ENCODE measurements at places on chromosomes 2 and 18. TPM values are rescaled to one million over a fixed set of nuclear protein-coding genes. Genes with fewer than 3 reads are reported as not detected.

The LBX2 gene
- total RNA-seq: 1.9 TPM

The CFAP221 gene
- total RNA-seq: 42.4 TPM

The UGT1A8 gene
- total RNA-seq: not detected

The POU3F3 gene
- 0.23 TPM for total RNA-seq

The ANO7 gene
- 0.74 TPM for total RNA-seq

The PRKAG3 gene
- not detected for total RNA-seq

The DPP10 gene
- 0.34 TPM for total RNA-seq

The CFC1 gene
- total RNA-seq: not detected

The ASNSD1 gene
- total RNA-seq: 55.8 TPM

The CHN1 gene
- total RNA-seq: 15.2 TPM

The MAP4K3 gene
- total RNA-seq: 97.9 TPM

The CTLA4 gene
- total RNA-seq: 3.9 TPM

The IL36A gene
- not detected for total RNA-seq

The INO80D gene
- 24.2 TPM for total RNA-seq

The LNPK gene
- total RNA-seq: 27.6 TPM

The CYP27C1 gene
- total RNA-seq: 0.06 TPM

The AQP12B gene
- not detected for total RNA-seq

The SH3BP4 gene
- 36.5 TPM for total RNA-seq

The DYNAP gene
- total RNA-seq: not detected

The TAF1B gene
- 20.5 TPM for total RNA-seq

The ST6GAL2 gene
- total RNA-seq: 4.0 TPM

The SIX2 gene
- 0.46 TPM for total RNA-seq

The CCDC85A gene
- 10.5 TPM for total RNA-seq

The SERPINB13 gene
- total RNA-seq: not detected

The ZBTB7C gene
- total RNA-seq: 10.9 TPM

The CRYGC gene
- total RNA-seq: not detected

The CHMP1B gene
- total RNA-seq: 56.2 TPM

The SLC9A4 gene
- total RNA-seq: not detected

The XDH gene
- total RNA-seq: 1.5 TPM

The C2orf78 gene
- total RNA-seq: not detected

The GLI2 gene
- total RNA-seq: 5.8 TPM

The MOGAT1 gene
- not detected for total RNA-seq

The ANKRD30B gene
- not detected for total RNA-seq

The HSBP1L1 gene
- 37.9 TPM for total RNA-seq

The ATP6V1B1 gene
- 1.4 TPM for total RNA-seq

The RAD51AP2 gene
- total RNA-seq: not detected

The NT5C1B gene
- not detected for total RNA-seq

The DSG3 gene
- not detected for total RNA-seq

The RBM43 gene
- 7.9 TPM for total RNA-seq

The TMEM214 gene
- 99.2 TPM for total RNA-seq

The SPP2 gene
- total RNA-seq: not detected

The PLCL1 gene
- 4.0 TPM for total RNA-seq

The TET3 gene
- total RNA-seq: 26.9 TPM

The B3GNT7 gene
- total RNA-seq: 73.7 TPM

The FMNL2 gene
- total RNA-seq: 81.4 TPM

All from lung (tissue), 17 donors.